ENCODE measurements at places on chromosomes 7 and 10.

- DNase-seq, result peak; percentile 68
These were observed 45.8 kb upstream of the CARD11 start for GRCh38 chr7:3089493-3089892.

GRCh38 chr7:49580761-49581160, 192.7 kb upstream of the VWC2 start:
- DNase-seq, result no peak

DNA sequence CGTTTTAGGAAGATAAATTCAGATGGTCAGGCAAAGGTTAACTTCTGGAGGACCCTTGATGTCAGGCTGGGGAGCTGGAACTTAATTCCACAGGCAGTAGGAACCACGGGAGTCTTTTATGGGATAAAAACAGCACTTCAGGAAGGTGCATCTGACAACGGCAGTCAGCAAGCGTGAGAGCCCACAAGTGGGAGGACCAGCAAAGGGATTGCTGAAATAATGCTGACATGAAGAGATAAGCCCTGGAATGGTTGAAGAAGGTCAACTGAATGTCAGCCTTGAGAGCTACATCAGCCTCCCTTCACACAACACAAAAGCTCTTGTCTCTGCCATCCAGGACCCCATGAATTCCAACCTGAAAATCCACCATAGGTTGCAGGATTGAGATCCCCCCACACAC, 138.8 kb downstream of the SORCS1 start:
- DNase-seq, result no peak

DNA sequence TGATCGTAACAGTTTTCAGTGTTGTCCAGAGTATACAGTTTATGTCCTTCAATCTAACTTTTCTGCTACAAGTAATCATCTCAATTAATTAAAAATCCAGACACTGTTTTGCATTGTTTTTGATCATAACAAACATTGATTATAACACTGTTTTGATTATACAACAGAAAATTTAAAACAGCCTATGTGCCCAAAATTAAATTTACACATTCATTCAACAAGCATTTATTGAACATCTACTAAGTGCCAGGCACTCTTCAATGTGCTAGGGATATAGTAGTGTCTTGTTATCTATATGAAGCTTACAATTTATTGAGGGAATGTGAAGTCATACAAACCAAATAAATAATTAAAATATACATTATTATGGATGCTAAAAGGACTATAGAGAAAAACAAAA, 10.6 kb downstream of the ELAPOR2 start:
- DNase-seq, result no peak

GRCh38 chr10:101832325-101832771, 11.3 kb downstream of the KCNIP2 start:
- DNase-seq, result no peak

DNA sequence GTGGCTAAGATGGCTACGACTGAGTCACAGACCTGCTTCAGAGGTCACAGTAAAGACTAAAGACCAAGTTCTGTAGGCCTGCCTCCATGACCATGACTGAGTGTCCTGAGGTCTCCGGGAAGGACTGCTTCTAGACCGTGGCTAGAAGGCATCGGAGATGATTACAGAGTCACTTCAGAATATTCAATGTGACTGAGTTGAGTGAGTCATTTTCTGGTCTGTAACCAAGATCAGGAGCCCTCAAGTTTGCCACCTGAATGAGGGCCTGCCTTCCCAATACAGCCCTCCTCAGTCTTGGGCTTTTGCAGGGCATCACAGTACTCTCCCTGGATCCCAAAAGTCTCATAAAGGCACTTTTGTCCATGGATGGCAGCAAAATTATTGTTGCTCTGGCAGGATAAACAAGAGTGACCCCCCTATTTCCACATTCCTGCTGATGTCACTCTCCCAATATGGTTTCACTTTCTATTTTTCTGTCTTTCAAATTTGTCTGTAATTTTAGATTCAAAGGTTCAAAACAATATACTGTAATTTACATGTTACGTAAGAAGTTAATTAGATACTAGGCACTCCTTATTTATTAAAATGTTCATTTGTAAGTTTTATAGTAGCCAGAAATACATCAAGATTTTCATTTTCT, 47.7 kb upstream of the ZNF92 start:
- DNase-seq, result no peak

DNA sequence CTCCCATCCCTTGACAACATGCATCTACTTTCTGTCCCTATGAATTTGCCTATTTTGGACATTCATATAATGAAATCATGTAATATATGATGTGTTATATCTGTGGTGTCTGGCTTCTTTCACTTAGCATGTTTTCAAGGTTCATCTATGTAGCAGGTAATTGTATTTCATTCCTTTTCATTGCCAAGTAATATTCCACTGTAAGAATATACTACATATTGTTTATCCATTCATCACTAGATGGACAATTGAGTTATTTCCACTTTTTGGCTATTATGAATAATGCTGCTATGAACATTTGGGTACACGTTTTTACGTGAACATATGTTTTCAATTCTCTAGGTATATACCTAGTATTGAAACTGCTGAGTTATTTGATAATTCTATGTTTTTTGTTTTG, 238.2 kb downstream of the PTEN start:
- no peak for DNase-seq

- no peak for DNase-seq
These were observed 8.0 kb upstream of the ACTR3B start for GRCh38 chr7:152751449-152752141.

DNA sequence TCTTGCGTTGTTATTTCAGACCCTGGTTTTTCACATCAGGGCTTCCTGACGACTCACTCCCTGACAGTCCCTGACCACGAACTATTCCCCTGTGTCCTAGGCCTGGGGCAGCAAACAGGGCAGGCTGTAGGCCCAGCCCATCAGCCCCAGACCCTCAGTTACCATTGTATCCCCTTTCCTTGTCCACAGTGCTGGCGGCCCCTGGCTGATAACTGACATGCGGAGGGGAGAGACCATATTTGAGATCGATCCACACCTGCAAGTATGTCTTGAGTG, 50.5 kb upstream of the TRIM8 start:
- DNase-seq, result no peak

- no peak for DNase-seq
These were observed 26.0 kb downstream of the RNF32 start for GRCh38 chr7:156666368-156667109.

- no peak for DNase-seq
These were observed 122.4 kb downstream of the MAPK8 start for GRCh38 chr10:48428896-48429295.

DNA sequence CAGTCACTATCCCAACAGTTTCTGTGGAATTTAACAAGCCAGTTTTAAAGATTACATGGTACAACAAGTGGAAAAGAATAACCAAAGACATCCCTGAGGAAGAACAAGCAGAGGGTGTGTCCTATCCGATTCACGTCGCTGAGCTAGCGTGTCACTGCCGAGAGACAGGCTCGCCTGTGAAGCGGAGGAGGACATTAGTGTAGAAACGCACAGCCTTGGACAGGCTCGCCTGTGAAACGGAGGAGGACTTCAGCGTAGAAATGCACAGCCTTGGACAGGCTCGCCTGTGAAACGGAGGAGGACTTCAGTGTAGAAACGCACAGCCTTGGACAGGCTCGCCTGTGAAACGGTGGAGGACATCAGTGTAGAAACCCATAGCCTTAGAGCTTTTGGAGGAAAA, 52.7 kb upstream of the INPP5A start:
- DNase-seq, result no peak

DNA sequence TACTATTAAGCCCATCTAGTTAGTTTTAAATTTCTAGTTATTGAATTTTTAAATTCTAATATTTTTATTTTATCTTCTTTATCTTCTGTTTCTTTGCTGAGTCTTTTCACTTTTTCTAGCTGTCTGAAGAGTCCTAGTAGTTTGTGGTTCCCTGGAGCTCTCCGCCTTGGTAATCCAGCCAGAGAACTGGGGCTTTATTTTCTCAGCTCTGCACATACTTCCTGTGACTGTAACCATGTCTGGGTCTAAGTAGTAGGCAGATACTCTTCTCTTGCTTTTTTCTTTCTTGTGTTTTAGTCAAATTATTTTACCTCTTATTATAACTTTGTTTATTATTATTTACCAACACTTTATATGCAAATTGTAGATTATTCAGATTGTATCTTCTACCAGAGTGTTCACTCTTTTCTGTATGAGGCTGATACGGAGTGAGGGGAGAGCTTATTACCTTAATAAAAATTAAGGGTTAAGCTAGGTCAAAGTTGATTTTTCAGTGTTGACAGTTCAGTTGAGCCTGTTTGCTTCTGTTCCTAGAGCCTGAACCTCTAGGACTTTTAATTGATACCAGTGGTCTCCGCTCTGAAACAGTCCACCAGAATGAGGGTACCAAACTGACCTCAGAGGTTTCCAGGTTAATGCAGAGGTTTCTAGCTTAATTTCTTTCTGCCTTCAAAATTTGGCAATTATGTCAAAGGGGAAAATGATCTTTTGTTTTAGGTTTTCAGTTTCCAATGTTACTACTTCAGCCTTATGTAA, 155.4 kb downstream of the ADK start:
- no peak for DNase-seq

DNA sequence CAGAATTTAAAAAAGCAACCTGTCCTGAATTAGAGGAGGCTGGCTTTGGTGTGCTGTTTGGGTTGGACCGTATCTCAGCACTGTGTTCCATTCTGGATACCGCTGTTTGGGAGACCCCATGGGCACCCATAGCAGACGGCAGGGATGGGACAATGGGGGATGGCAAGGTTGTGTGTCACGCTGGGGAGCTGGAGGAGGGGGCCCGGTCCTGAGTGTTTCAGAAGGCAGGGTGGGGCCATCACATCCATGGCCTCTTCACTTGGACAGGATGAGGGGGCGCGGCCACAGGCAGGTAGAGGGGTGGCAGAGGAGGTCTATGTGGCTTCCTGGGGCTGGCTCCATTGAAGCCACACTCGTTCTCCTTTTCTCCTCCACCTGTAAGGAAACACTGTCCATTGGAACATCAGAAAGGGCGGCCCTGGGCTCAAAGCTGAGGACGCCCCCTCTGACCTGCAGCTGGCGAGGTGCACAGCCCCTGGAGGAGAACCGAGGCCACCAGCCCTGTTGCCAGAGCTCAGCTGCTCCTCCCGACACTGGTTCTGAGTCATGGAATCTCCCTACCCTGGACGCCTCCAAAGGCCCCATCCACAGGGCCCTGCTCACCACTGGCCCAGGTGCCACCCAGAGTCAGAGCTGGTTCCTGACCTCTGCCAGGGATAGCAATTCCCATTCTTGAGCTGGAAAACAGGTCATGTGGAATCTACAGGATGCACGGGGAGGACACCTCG, 587.3 kb downstream of the DNAJB6 start:
- DNase-seq, result no peak

- no peak for DNase-seq
These were observed 353.9 kb upstream of the MEOX2 start for GRCh38 chr7:16040346-16040745.

- no peak for DNase-seq
These were observed 6.8 kb downstream of the TBATA start for GRCh38 chr10:70778267-70778924.

DNA sequence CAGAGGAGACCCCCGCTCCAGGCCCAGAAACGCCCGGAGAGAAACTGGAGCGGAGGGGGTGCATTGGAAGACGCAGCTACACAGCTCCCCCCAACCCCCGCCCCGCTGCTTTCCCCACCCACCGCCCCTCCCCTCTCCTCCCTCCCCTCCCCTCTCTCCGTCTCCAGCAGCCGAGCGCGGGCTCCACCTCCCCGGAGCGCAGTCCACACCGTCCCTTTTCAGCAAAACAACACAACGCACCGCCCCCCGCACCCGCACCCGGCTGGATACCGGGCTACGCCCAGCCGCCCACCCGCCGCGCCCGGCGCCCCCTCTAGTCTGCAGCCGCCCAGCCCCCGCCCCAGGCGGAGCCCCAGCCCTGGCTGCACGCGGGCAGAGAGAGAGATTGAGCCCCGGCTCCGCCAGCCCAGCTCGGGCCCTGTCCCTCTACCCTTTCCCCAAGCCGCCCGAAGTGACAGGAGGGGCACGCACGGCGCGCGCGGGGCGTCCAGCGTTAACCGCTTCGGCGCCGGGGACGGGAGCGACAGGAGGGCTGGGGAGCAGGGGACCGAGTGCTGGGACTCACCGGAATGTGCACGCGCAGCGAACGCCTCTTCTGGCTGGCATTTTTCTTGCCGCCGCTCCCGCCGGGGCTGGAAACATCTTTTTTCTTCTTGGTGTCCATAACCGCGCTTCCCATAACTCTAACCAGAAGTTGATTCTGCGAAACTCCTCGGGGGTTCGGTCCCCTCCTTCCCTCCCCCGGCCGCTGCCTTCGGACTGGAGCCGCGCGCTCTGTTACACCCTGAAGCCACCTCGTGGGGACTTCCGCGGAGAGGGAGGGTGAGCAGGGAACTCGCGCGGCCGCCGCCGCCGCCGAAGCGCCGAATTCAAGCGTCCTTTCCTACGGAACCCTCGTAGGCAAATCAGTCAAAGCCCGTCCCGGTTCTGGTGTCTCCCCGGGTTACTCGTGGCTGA, 695 bp downstream of the PRKAG2 start:
- peak; percentile 86 for DNase-seq

- no peak for DNase-seq
These were observed 41.1 kb downstream of the DGKB start for GRCh38 chr7:14861456-14861855.

DNA sequence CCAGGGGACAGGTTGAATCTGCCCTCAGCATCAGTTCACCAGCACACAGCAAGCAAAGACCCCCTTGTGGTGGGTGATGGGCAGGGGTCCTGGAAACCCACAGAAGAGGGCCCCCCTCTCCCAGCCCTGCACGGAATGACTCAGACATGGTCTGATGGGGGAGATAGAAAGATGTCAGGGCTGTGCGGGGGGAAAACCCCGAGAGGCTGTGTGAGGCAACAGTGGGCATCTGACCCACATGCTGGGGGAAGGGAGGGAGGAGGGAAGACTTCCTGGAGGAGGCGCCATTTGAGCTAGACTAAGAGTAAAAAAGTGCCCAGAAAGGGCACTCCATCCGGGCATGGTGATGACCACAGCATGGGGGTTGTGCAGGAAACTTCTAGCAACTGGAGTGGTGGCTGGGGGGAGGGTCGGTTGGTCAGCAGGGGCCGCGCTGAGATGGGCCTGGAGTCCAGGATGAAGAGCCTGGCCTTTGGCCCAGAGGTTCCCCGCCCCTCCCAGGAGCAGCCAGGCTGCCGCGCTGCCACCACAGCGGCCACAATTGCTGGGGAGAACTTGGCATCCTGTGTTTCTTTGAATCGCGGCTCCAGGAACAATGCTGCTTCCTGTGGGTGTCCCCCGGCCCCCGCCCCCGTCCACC, 2.5 kb downstream of the LFNG start:
- DNase-seq, result no peak

- DNase-seq, result no peak
These were observed 20.9 kb downstream of the AQP1 start for GRCh38 chr7:30932562-30932961.

- DNase-seq, result no peak
These were observed 635 bp downstream of the ZNF12 start for GRCh38 chr7:6705959-6706665.
